ENCODE measurements at places on chromosomes 5 and 9. TPM values are rescaled to one million over a fixed set of nuclear protein-coding genes. Genes with fewer than 3 reads are reported as not detected.

The TNPO1 gene
- 122 TPM for total RNA-seq

The PCDHA6 gene
- 0.51 TPM for total RNA-seq

The MYOT gene
- 0.61 TPM for total RNA-seq

The GLT6D1 gene
- total RNA-seq, result not detected

The DCTN3 gene
- 86.3 TPM for total RNA-seq

The PLAC8L1 gene
- total RNA-seq, result 0.46 TPM

The FOXD4L5 gene
- total RNA-seq, result 0.25 TPM

The INSL6 gene
- not detected for total RNA-seq

The STARD4 gene
- total RNA-seq, result 90.6 TPM

The OBP2B gene
- not detected for total RNA-seq

The GLRA1 gene
- not detected for total RNA-seq

The AKNA gene
- 79.5 TPM for total RNA-seq

DNA sequence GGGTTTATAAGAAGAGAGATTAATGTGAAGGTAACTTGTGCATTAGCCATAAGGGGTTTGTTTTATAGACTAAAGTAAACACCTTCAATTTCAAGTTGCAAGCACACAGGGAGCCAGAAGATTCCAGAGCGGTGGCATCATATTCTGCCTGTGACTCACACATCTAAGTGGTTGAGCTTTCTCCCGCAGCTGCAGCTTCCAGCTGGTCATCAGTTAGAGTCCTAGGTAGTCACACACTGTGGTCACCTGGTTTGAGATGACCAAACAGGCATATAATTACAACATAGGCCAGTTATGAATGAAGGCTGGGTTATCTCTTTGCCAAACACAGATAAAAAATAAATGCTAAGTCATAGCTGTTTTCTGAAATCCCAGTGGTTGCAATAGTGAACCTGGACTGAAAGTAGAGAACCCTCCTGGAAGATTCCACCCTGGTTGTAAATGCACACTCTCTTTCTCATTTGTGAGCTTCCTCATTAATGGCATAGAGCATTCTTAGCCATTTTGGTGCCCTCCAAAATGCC lies 171.3 kb downstream of the GDNF start:
- H3K27me3 ChIP-seq, result no peaks in the 10 kb centered on the region
- DNase-seq, result peak; percentile 48
- H3K4me1 ChIP-seq, result peaks cover 4% of the 10 kb centered on the region
- no peaks in the 10 kb centered on the region for H3K36me3 ChIP-seq
- H3K4me3 ChIP-seq, result no peak overlapping the region

- no peak for DNase-seq
- no peak overlapping the region for H3K4me3 ChIP-seq
- H3K27ac ChIP-seq, result no peak overlapping the region
- H3K4me1 ChIP-seq, result no peaks in the 10 kb centered on the region
- H3K36me3 ChIP-seq, result no peaks in the 10 kb centered on the region
Measured at GRCh38 chr9:133258061-133259015, 16.7 kb downstream of the ABO start.

DNA sequence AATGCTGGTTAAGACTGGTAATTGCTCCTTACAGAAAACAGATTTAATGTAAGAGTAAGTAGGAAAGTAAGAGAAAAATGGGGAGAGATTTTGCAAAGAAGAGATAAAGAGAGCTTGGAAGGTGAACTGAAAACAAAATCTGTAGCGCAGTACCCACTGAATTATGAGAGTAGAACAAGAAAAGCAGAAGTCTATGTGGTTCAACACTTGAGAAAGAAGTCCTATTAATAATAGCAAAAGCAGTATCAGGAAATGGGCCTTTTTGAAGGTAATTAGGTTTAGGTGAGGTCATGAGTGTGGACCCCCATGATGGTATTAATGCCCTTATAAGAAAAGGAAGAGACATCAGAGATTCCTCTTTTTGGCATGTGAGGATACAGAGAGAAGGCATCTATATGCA lies 460.6 kb downstream of the CETN3 start:
- no peaks in the 10 kb centered on the region for H3K27me3 ChIP-seq
- H3K27ac ChIP-seq, result no peak overlapping the region
- DNase-seq, result no peak
- H3K36me3 ChIP-seq, result no peaks in the 10 kb centered on the region

GRCh38 chr9:103116246-103116645 lies 121.1 kb downstream of the CYLC2 start:
- no peak overlapping the region for H3K4me3 ChIP-seq
- no peaks in the 10 kb centered on the region for H3K27me3 ChIP-seq
- no peak overlapping the region for H3K27ac ChIP-seq
- H3K4me1 ChIP-seq, result no peaks in the 10 kb centered on the region
- no peak for DNase-seq

DNA sequence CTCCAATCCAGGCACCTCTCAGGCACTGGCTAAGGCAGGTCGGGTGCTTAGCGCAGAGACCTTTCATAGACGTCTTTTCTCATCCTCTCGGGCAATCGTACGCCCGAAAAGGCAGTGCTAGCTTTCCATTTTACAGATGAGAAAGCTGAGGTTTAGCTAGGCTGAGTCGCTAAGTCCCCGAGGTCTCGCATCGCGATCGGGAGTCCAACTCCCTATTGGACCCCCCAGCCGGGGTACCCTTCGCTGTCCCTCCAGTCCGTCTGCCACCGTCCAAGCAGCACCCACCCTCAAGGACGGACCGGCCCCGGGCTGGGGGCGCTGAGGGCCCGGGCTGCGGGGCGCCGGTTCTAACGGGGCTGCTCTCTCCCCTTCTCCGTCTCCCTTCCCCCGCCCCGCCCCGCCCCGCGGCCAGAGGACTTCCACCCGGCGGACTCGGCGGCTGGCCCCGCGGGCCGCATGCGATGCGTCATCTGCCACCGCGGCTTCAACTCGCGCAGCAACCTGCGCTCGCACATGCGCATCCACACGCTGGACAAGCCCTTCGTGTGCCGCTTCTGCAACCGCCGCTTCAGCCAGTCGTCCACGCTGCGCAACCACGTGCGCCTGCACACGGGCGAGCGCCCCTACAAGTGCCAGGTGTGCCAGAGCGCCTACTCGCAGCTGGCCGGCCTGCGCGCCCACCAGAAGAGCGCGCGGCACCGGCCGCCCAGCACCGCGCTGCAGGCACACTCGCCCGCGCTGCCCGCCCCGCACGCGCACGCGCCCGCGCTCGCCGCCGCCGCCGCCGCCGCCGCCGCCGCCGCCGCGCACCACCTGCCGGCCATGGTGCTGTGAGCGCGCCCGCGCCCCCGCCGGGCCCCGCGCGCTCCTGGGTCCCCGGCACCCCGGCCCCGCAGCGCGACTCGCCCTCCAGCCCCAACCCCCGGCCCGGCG lies 12.5 kb upstream of the EXOSC2 start:
- peak; percentile 62 for DNase-seq
- H3K27me3 ChIP-seq, result peaks cover 31% of the 10 kb centered on the region
- no peaks in the 10 kb centered on the region for H3K4me1 ChIP-seq
- H3K36me3 ChIP-seq, result no peaks in the 10 kb centered on the region
- no peak overlapping the region for H3K27ac ChIP-seq

GRCh38 chr9:71157731-71158130 lies 36.3 kb upstream of the TRPM3 start:
- no peak overlapping the region for H3K27ac ChIP-seq
- no peaks in the 10 kb centered on the region for H3K27me3 ChIP-seq
- no peaks in the 10 kb centered on the region for H3K4me1 ChIP-seq
- no peak overlapping the region for H3K4me3 ChIP-seq
- DNase-seq, result no peak

- peaks cover 41% of the 10 kb centered on the region for H3K27me3 ChIP-seq
- DNase-seq, result no peak
- no peak overlapping the region for H3K4me3 ChIP-seq
- H3K4me1 ChIP-seq, result peaks cover 7% of the 10 kb centered on the region
- H3K36me3 ChIP-seq, result no peaks in the 10 kb centered on the region
Measured at GRCh38 chr5:16618138-16618897, 1.5 kb upstream of the RETREG1 start.

DNA sequence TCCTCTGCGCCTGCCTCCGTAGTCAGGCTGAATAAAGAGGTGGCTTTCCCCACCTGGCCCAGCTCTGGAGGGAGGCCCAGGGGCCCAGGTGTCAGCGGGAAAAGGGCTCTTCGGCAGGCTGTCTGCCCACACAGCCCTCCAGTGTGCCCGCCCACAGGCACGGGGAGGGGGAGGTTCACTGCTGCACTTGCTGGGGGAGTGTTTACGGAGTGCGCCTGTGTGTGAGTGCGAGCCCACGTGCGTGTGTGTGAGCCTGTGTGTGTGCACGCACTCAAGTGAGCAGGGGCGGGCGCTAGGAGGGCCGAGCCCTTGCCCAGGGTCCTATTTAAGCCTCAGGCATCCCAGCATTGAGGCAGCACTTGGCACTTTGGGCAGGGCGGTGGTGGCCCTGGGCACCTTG lies 10.9 kb downstream of the DNLZ start:
- no peaks in the 10 kb centered on the region for H3K36me3 ChIP-seq
- no peaks in the 10 kb centered on the region for H3K27me3 ChIP-seq
- H3K27ac ChIP-seq, result no peak overlapping the region
- H3K4me1 ChIP-seq, result peaks cover 23% of the 10 kb centered on the region
- DNase-seq, result peak; percentile 66

DNA sequence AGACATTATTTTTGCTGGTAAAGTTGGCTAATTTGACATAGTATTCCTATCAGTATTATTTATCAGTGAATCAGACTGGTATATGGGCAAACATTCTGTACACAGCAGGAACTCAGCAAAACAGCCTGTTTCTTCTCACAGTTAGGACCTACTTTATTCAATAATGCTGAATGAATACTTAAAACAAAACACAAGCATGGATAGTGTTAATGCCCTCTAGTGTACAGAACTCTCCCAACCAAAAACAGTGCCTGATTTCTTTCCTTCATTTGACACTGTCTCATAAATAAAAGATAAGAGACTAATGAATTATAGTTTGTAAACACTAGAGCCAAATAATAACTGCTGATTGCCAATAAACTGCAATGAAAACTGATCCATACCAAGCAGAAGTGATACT lies 1113.3 kb downstream of the PTPRD start:
- peaks cover 15% of the 10 kb centered on the region for H3K4me1 ChIP-seq
- H3K4me3 ChIP-seq, result no peak overlapping the region
- H3K36me3 ChIP-seq, result no peaks in the 10 kb centered on the region
- no peak for DNase-seq

- H3K27ac ChIP-seq, result peak overlapping the region; percentile 85
- peak; percentile 38 for DNase-seq
- H3K4me1 ChIP-seq, result peaks cover 6% of the 10 kb centered on the region
- no peaks in the 10 kb centered on the region for H3K27me3 ChIP-seq
Measured at GRCh38 chr5:140242890-140243585, 59.9 kb downstream of the PFDN1 start.

GRCh38 chr9:129726322-129727160 lies 26.3 kb downstream of the PTGES start:
- H3K27ac ChIP-seq, result no peak overlapping the region
- peak; percentile 86 for DNase-seq
- H3K27me3 ChIP-seq, result no peaks in the 10 kb centered on the region
- H3K4me3 ChIP-seq, result no peak overlapping the region
- H3K4me1 ChIP-seq, result peaks cover 13% of the 10 kb centered on the region

- no peaks in the 10 kb centered on the region for H3K36me3 ChIP-seq
- H3K27me3 ChIP-seq, result no peaks in the 10 kb centered on the region
- no peak overlapping the region for H3K27ac ChIP-seq
- peak; percentile 22 for DNase-seq
- H3K4me1 ChIP-seq, result no peaks in the 10 kb centered on the region
Measured at GRCh38 chr5:9898319-9898718, 268.2 kb upstream of the TAS2R1 start.

DNA sequence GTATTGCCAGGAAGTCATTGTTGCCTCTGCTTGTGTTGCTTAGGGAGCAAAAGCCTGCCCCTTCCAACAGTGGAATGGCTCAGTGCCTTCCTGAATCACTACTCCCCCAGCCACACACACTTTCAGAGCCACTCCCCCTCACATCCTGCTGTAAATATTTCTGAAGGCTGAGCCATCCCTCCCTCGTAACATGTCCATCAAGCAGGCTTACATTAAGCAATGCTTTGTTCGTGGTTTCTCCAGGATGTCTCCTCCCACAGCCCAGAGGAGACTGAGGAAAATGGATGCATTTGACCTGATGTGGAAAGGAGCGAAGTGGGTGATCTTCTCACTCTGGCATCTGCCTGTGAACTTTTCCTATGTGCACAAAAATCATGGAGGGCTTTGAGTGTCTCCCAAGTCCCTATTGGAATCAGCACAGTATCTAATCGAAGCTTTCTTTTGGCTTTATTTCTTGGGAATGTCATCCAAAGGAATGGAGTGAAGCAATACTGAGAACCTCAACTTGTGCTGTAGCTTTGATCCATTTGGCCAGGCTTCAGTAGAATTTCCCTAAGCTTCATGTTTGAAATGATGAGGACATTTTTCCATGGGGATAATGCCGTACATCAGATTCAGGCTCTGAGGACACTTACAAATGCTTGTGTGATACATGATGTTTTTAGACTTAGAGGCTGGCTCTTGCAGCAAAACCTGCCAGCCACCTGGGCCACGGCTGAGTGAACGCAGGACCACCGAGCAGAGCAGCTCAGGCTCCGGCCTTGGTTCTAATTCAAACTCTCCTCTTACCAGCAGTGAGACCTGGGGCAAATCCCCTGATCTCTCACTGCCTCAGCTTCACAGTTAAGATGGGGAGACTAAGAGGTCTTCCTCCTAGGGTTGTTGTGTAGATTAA lies 389.1 kb downstream of the ENC1 start:
- peaks cover 5% of the 10 kb centered on the region for H3K4me1 ChIP-seq
- H3K27me3 ChIP-seq, result no peaks in the 10 kb centered on the region
- no peaks in the 10 kb centered on the region for H3K36me3 ChIP-seq
- peak; percentile 91 for DNase-seq

- no peak overlapping the region for H3K27ac ChIP-seq
- no peaks in the 10 kb centered on the region for H3K27me3 ChIP-seq
- H3K36me3 ChIP-seq, result no peaks in the 10 kb centered on the region
- peaks cover under 1% of the 10 kb centered on the region for H3K4me1 ChIP-seq
- DNase-seq, result no peak
- H3K4me3 ChIP-seq, result no peak overlapping the region
Measured at GRCh38 chr5:111447822-111448221, 64.5 kb downstream of the STARD4 start.

GRCh38 chr5:122480146-122480545 lies 168.1 kb downstream of the SNCAIP start:
- no peaks in the 10 kb centered on the region for H3K4me1 ChIP-seq
- no peak overlapping the region for H3K4me3 ChIP-seq
- H3K27me3 ChIP-seq, result no peaks in the 10 kb centered on the region
- H3K27ac ChIP-seq, result no peak overlapping the region

- H3K4me3 ChIP-seq, result no peak overlapping the region
- H3K27ac ChIP-seq, result no peak overlapping the region
- peaks cover 6% of the 10 kb centered on the region for H3K4me1 ChIP-seq
Measured at GRCh38 chr5:72005671-72006070, 101.6 kb upstream of the MAP1B start.

GRCh38 chr5:68739752-68740151 lies 354.1 kb upstream of the SLC30A5 start:
- H3K27me3 ChIP-seq, result no peaks in the 10 kb centered on the region
- H3K36me3 ChIP-seq, result no peaks in the 10 kb centered on the region
- DNase-seq, result no peak
- no peak overlapping the region for H3K27ac ChIP-seq
- no peaks in the 10 kb centered on the region for H3K4me1 ChIP-seq

DNA sequence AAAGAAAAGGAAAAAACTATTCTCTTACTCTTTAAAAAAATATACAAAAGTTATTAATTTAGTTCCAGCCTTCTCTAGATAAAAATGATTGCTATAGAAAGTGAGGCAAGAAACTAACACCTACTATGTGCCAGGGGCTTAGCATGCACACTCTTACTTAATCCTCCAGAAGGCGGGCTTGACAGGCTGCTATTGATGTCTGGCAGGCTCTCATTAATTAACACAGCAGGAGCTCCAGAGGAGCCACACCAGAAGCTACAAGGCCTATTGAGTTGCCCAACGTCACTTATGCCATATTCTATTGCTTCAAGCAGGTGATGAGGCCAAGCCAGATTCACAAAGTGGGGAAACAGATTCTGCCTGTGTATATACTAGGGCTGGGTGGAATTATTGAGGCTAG lies 54.6 kb upstream of the CLINT1 start:
- no peaks in the 10 kb centered on the region for H3K27me3 ChIP-seq
- no peaks in the 10 kb centered on the region for H3K36me3 ChIP-seq
- no peak overlapping the region for H3K4me3 ChIP-seq
- no peak for DNase-seq

Measured in lung (tissue), 17 donors.